Kidney capillary endothelial cell (primary cell): ENCODE measurements at places on chromosomes 13 and 19.

DNA sequence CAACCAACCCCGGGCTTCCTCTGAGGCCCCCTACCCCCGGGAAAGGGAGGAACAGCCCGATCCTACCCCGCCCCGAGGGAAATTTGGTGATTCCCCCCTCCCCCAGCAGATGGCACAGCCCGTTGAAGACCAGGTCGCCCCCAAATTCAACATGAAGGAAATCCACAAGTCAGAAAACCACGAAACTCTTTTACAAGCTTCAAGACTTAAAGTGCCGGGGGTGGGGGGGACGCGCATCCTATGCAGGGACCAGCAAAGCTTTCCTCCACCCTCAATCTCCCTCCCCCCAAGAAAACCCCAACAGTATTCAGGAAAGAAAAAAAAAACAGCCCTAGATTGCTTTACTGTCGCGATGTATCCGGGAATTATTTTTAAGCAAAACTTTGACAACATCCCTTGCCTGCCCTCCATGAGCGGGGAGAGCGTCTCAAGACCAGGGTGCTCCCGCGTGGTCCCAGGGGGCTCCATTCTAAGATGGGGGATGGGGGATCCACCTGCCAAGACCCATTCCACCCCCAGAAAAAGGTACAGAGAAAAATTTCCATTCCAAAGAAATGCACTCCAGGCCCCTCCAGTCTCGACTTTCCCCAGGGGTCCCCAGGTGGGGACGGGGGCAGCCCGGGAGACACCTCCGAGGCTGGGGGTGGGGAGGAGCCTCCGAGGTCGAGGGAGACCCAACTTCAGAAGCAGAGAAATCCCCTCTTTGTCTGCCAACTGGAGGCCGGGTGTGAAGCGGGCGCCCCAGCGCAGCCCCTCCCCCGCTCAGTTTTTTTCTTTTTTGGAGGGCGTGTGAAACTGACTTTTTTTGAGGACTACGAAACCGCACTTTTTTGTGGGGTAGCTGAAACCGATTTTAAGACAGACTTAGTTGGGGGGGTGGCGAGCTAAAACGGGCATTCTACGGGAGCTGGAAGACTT lies 1.5 kb downstream of the TCF3 start:
- no peak for DNase-seq

DNA sequence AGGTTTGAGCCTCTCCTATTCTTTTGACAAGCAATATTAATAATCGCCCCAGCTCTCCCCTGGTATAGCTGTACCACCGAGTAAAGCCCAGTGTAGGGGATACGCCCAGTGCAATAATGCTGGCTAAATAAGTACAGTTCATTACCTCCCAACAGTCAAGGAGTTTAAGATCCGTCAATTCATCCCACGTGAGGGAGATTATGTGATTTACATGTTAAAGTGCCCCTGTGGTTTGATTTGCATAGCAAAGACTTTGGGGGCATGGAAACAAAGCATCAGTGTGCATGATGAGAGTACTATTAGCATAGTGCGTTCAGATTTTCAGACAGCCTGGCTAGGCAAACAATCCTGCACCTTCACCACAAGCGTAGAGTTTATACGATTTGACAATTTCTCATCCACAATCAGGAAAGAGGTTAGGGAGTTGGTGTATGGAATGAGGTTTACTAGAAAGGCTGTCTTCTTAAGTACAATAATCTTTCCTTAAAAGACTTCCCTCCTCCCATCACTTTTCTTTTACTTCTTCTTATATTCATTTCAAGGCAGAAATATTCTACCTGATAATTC lies 754.0 kb downstream of the DIAPH3 start:
- no peak for DNase-seq

DNA sequence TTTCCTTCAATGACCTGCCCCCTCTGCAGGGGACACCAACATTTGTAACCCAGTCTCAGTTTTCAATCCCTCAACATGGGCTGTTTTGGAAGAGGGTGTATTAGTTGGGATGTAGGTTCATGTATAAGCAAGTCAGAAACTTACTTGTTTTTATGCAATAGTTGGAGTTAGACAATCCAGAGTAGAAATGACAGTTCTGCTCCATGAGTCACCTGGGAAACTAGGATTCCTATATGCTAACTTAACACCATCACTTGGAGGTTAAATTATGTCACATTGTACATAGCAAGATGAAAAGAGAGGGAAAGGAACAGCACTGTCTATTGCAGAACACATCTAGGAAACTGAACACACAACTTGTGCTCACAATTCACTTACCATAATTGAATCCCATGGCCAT lies 436.4 kb downstream of the RFC3 start:
- no peak for DNase-seq

- no peak for DNase-seq
These were observed 336.9 kb upstream of the HTR2A start for GRCh38 chr13:47233734-47234133.

DNA sequence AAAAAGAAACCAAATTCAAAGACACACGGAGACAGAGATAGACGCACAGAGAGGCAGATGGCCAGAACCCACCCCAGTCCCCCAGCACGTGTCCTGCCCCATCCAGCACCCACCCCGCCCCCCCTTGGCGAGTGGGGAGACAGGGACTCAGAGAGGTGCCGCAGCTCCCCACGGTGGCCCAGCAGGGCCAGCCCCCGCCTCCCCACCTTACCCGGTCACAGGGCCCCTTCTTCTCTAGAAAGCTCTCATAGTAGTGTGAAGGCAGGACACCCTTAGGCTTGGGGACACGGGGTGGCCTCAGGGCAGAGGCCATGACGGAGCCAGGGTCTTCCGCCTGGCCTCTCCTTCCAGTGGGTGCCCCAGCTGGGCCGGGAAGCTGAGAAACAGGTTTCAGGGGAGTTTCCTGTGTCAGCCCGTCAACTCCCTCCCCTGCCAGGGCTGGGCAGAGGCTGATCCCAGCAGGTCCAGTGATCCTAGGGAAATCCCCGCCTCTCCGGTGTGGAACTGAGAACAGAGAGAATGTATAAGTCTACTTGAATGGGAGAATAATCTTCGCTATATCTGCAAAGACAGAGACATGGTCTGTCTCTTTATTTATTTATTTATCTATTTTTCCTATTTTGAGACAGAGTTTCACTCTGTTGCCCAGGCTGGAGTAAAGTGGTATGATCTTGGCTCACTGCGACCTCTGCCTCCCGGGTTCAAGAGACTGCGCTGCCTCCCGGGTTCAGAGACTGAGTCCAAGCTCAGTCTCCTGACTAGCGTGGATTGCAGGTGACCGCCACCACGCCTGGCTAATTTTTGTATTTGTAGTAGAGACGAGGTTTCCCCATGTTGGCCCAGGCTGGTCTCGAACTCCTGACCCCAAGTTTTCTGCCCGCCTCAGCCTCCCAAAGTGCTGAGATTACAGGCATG lies at the start of gene STAP2:
STAP2 (minus strand) TSS at position 387 of the 915 bp plus-strand sequence; CDS start at position 313, 74 bp downstream.
- DNase-seq: no peak

GRCh38 chr19:46979126-46980105 lies 40.2 kb upstream of the NPAS1 start:
- no peak for DNase-seq

DNA sequence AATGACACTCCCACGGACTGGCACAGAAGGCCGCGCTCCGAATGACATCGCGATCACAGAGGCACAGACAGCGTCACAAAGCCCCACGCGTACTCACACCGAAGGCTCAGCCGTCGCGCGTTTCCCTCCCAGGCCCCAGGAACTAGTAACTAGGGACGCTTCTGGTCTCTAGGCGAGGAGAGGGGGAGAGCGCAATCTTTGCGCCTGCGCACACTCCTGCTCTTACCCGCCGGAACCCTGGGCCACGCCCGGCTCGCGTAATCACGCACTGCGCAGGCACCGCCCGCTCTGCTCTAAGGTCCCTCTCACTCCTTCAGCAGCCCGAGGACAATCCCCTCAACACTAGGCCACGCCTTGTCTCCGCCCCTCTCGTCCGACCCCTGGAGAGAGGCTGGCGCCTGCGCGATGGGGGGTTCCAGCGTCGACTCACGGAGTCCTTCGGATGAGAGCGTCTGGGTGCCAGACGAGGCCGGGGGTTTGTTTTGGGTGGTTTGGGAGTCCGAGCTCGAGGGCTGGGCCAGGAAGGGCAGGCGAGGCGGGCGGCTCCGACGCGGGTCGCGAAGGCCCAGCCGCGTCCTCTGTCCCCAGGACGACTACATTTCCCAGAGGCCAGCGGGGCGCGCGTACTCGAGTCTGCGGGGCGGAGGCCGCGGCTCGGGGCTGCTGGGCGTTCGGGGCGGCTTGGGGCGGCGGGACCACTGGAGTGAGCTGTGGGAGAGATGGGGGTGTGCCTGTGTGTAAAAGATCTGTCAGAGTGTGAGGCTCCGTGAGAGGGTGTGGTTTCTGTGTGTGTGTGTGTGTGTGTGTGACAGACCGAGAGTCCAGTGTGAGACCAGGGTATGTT lies at the start of gene ZNF471:
ZNF471 (plus strand) TSS at position 410 of the 844 bp plus-strand sequence. CDS start 3,717 bp downstream, outside the sequence.
- DNase-seq: peak; percentile 99

GRCh38 chr19:30755581-30755980 lies 383.4 kb downstream of the ZNF536 start:
- DNase-seq: no peak

GRCh38 chr13:20416223-20416745 lies 109.4 kb downstream of the CRYL1 start:
- no peak for DNase-seq

DNA sequence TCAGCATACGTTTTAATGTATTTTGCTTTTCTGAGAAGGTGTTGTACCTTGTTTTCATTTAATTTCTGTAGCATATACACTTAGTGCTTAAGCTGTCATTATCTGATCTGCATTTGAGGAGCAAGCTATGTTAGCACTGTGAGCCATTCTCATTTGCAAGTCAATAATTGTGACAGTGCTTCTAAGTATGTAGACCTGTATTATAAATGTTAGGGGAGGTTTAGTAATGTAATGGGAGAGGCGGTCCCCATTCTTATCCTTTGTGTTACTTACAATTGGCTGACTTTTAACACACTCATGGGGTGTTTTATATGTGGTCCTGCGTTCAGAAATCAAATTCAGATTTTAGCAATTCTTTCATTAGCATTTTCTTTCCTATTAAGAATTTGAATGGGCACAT lies 90.2 kb downstream of the GPC6 start:
- DNase-seq: no peak

DNA sequence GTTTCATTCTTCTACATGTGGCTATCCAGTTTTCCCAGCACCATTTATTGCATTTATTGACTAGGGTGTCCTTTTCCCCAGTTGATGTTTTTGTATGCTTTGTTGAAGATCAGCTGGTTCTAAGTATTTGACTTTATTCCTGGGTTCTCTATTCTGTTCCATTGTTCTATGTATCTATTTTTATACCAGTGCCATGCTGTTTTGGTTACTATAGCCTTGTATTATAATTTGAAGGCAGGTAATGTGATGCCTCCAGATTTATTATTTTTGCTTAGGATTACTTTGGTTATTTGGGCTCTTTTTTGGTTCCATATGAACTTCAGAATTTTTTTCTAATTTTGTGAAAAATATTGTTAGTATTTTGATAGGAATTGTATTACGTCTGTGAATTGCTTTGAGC lies 80.6 kb downstream of the URI1 start:
- no peak for DNase-seq

GRCh38 chr13:88022431-88023208 lies 351.4 kb downstream of the SLITRK5 start:
- no peak for DNase-seq

GRCh38 chr13:98875146-98875729 lies 102.6 kb downstream of the DOCK9 start:
- DNase-seq: no peak
